ENCODE measurements at places on chromosomes 5 and 9.

- DNase-seq = peak; percentile 57
These were observed 23.6 kb downstream of the STC2 start for GRCh38 chr5:173304591-173304988.

DNA sequence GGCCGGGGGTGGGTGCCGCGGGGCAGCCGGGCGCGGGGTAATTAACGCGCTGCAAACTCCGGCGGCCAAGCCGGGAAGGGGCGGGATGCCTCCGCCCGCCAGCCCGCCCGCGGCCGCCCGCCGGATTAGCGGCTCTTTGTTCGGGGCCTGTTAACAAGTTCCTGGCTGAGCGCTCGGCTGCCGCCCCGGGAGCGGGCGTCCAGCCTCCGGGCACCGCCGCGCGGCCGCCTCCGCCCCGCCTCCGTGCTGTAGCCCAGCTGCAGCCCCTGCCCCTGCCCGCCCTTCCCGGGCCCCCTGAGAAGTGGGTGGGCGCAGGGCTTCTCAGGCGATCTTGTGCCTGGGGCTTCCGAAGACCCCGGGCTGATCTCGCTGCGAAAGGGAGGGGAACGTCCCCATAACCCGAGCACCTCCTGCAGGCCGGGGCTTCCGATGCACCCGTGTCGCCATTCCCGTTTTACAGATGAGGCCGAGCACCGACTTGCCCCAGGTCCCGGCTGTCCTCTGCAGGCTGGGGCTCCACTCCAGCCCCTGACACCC is 7.5 kb downstream of the UNC5A start:
- no peak for DNase-seq

GRCh38 chr9:130129432-130130061 is 42.7 kb upstream of the NCS1 start:
- DNase-seq = no peak

DNA sequence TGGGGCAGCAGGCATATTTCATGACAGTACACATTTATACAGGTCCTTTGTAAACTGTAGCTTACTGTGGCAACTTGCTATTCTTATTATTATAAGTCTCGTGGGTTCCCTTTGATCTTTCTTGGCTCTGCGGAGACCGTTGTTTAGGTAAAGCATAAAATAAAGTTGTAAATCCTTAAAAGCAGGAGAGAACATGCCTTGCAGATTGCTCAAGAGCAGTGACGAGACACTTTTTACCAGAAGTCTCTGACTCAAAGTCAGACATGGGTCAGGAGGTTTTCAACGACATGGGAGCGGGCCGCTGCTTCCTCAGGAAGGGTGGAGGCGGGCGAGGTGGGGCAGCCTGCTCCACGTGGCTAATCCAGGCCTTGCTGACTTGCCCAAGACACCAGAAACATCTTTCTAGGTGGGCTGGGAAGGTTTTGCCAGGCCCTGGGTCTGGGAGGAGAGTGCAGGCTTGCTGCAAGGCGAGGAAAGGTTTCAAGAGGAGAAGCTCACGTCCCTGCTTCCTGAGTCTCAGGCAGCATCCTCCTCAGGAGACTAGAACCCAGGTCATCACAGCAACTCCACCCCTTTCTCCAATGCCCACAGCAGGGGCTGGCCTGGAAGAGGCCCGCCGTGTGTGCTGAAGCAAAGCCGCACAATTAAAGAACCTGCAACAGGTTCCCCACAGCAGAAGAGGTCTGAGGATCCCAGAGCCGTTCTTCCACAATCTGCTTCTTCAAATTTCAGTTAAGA is 6.5 kb downstream of the TBC1D2 start:
- DNase-seq = peak; percentile 90

- DNase-seq = no peak
These were observed 135.8 kb upstream of the GRHPR start for GRCh38 chr9:37286530-37287175.
